ENCODE measurements at places on chromosomes 16 and 17.

- peak; percentile 54 for DNase-seq
Measured at GRCh38 chr16:16797239-16797638, 418.3 kb downstream of the NPIPA7 start.

DNA sequence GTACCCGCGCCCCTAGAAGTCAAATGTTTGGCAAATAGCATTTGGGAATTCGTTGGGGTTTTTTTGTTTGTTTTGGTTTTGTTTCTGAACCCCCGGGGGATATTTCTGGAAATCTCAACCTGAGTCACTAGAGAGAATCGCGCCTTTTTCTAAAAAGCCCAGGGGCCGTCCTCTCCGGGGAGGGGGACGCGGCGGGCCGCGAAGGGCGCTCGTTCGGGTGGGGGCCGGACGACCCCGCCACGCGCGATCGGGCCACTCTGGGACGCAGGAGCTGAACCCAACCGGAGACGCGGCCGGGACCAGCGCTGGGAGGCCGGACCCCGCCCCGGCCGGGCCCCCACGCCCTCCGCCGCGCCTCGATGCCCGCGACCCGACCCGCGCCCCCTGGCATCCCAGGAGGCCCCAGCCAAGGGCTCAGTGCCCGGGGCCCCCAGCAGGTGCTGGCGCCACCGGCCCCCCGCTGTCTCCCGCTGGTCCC, 302 bp downstream of the LITAF start:
- no peak for DNase-seq

DNA sequence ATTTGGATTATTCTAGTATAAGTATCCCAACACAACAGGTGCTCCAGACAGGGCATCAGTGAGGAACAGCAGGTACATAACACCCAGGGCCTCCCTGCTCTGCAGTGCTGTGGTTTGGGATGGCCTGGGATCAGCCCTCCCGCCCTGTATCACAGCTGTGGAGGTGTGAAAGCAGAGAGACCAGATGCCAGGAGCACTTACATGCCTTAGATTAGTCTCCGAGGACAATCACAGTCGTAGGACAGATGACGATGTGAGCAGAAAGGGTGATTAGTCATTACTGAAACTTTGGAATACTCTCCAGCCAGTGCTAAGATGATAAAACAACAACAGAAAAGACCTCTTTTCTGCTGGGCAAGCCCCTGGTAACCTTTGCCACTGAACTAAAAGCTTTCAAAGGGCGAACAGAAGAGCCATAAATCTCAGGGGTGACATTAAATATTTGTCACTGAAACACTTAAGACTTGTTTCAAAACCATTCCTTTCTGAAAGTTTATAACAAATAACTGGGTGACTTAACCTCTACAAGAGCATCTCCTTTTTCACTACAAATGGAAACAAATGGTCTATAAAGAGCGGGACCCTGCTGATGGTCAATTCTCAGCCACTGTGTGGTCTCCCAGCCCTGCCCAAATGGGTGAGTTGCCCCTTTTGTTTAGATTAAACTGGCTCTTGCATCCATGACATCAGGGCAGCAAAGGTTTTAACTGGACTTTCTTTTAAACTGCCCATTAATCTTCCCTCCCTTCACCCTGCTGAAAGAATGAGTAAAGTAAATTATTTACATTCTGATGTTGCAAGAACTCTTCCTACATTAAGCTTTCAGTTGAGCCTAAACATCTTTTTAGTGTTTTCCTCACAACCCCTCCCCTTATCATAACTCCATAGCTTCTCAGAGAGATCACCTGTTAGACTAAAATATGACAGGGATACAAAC, 183.1 kb upstream of the COX10 start:
- no peak for DNase-seq

- no peak for DNase-seq
Measured at GRCh38 chr16:80023865-80024264, 423.3 kb upstream of the MAF start.

DNA sequence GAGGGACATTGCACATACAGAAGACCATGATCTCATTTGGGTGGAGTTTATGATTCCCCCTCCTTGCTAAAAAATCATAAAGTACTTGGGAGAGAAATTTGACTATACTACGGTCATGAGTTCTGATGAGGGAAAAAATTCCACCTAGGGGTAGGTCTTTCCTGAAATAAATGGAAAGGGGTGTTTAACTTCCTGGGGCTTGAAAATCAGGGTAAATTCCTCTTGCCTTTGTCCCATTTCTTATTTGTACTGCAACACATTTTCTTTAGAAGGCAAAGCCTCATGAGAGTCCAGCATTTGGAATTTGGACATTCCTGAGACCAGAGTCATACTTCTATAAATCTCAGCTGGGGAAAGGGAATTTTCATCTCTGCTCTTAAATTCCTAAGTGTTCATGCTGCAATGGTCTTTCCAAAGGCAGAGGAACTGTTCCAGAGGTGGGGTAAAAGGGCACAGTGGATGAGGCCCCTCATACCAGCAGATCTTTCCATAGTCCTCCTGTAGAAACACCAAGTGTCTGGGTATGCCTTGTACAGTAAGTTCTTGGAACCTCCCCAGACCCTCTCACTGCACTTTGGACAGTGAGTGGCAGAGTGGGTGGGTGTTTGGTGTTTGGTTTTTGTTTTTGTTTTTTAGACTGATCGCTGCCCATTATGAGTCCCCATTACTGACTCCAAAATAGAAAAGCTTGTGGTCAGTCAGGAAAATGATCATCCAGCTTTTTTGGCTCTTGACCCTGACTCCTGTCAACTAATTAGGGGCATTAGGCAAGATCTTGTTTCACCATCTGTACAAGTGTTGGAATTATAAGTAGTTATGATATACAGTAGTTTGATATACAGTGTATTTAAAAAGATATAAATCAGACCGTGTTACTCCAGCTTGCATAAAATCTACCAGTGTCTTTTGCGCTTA, 6.0 kb downstream of the LYRM1 start:
- no peak for DNase-seq

GRCh38 chr16:47920709-47921108, 235.1 kb downstream of the ABCC12 start:
- no peak for DNase-seq

GRCh38 chr17:78818152-78818846, 22.3 kb downstream of the USP36 start:
- DNase-seq: no peak

DNA sequence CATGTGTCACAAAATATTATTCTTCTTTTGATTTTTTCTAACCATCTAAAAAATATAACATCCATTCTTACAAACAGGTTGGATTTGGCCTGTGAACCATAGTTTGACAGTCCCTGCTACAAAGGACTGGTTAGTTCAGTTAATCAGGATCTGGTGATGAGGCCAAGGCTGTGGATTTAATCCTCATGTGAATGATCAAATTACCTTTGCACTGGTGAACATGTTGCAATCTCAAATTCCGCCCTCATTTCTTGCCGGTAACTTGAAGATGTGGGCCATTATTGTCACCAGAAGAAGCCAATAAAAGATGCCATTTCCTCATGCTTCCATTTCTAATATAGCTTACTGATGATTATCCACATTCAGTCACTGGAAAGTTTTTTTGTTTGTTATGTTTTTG, 35.3 kb upstream of the YPEL2 start:
- DNase-seq: no peak

DNA sequence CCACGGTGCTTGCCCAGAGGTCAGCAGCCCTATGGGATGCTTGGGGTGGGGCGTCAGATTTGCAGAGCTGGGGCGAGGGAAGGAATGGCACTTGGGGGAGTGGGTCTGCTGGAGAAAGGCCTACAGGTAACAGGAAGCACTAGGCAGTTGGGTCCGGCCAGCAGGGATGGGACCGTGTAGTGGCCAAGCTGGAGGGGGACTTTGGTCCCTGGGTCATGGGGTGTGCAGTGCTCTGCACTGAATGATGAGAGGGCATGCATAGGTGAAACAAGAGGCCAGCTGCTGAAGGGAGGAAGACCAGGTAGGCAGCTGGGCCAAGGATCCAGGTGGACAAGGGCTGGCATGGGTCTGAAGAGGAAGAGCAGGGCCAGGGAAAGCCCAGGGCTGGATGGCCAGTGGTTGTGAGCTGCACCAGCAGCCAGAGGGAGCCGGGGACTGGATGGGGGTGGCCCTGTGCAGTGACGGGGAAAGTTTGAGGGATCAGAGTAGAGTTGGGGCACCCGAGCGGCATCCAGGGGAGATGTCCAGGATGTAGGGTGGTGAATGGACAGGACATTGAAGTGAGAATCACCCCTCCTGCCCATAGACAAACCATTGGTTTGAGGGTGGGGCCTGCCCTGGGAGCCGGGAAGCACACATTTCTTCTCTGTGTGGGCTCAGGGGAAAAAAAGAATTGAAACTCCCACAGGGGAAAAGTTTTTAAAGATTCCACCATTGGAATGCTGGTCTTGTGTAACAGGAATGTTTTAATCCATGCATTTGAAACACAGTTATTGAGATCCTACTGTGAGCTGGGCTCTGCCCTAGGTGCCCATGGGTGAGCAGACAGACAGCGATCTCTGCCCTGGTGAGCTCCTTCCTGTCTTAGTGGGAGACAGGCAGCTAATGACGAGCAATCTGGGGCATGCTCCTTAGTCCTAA, 25.1 kb downstream of the RAI1 start:
- no peak for DNase-seq

DNA sequence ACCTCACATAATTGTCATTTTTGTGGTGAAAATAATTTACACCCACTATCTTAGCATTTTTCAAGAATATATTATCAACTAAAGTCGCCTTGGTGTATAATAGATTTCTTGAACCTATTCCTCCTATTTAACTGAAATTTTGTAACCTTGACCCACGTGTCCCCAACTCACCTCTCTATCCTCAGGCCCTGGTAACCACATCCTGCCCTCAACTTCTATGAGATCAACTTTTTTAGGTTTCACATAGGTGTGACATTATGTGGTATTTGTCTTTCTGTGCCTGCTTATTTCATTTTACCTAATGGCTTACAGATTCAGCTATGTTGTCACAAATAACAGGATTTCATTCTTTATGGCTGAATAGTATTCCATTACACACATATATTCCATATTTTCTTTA, 73.0 kb upstream of the CNTNAP4 start:
- no peak for DNase-seq

GRCh38 chr16:71628810-71629209, 2.8 kb downstream of the MARVELD3 start:
- DNase-seq: no peak

DNA sequence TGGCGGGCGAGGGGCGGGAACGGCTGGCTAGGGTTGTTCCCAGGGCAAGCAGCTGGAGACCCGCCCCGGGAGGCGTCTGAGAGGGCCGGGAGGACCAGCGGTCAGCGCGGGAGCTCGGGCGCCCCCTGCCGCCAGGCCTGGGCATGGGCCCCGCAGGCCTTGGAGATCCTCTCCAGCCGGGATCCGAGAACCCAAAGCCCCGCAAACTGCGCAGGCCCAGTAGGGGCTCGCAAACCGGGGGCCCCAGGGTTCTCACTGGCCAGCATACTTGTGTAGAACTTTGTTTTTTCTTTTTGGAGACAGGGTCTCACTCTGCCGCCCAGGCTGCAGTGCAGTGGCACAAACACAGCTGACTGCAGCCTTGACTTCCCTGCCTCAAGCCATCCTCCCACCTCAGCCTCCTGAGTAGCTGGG, 20.8 kb upstream of the ZNF423 start:
- DNase-seq: peak; percentile 91

GRCh38 chr16:69754143-69754468, 620 bp downstream of the NOB1 start:
- no peak for DNase-seq

GRCh38 chr17:44219108-44219615, 313 bp downstream of the UBTF start:
- peak; percentile 78 for DNase-seq

DNA sequence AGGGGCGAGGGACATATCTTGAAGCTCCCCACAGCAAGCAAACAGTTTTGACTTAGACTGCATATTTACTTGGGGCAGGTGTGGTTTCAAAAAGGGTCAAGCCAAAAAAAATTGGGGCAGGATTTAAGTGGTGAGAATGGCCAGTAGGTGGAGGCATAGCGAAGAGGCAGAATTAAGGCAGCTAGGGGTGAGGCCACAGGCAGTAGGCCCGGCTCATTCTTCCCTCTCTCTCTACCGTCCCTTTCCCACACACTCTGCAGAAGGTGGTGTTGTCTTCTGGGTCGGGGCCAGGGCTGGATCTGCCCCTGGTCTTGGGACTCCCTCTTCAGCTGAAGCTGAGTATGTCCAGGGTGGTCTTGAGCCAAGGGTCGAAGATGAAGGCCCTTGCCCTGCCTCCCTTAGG, 2.6 kb downstream of the SHBG start:
- DNase-seq: no peak

GRCh38 chr17:63946440-63947363, 14.6 kb upstream of the CD79B start:
- peak; percentile 78 for DNase-seq

DNA sequence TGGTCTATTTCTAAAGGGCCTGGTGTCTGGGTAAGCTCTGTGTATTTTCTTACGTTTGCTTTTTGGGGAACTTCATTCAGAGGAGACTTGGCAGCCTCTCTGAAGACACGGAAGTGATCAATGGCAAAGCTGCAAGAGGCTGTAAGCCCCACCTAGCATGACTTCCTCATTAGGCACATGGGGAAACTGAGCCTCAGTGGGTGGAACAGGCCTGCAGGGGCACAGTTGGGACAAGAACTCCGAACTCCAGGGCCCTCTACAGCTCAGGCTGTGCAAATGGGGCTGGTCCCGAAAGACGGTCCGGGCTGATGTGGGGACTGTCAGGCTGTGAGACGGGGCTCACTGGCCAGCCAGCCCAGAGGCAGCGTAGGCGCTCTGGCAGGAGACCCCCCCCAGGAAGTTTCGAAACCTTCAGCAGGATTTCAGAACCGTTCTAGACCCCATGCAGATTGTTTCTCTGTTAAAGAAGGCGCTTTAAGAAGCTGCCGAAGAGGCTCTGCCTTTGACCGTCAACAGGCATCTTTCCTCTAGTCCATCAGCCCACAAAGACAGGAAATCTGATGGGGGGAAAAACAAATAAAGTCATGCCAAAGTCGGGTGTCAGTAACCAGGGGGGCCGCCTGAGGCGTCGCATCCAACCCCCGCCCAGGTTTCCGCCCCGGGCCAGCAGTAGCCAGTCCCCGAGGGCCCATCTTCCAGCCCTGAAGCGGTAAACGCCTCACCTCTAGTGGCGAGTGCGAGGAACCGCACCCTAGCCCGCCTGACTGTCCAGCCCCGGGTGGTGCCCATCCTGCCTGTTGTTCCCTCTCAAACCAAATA, 79.8 kb upstream of the TBC1D3K start:
- DNase-seq: peak; percentile 84

DNA sequence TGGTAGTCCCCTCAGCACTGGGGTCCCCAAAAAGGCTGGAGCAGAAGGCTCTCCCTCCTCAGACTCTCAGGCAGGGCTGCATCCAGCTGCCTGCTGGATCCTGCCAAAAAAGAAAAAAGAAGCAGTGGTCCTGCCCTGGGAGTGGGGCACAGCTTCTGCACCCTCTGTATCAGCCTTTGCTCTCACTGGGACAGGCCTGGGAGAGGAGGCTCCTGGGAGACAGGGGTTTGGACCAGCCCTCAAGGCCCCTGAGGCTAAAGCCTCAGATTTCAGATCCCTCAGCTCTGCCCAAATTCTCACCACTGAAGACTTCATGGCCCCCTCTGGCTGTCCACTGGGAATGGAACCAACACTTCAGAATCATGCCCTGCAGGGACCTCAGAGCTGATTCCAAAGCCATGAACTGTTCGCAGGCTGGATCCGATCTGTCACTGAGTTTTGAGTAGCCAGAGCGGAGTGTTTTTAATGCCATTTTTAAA, 96.9 kb downstream of the C16orf78 start:
- no peak for DNase-seq

- no peak for DNase-seq
Measured at GRCh38 chr17:33615861-33616260, 322.8 kb upstream of the ASIC2 start.
